ENCODE measurements at places on chromosomes 5 and 9.

- no peak for DNase-seq
Observed at GRCh38 chr9:121210536-121210935, 8.9 kb upstream of the RAB14 start.

DNA sequence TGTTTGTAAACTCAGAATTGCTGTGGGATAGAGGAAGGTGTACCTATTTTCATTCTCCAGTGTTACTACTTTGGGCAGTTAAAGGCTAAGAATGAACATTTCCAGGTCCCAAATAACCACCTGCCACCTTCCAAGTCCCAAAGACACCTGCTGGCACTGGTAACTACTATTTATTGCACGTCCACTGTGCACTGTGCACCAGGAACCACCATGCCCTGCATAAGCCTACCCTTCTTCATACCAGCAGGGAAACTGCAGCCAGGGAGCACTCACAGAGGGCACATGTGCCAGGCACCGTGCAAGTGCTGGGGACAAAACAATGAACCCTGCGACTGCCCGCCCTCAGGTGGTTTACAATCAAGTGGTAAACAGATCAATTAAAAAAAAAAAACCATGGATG is 34.9 kb downstream of the RAPGEF1 start:
- DNase-seq: no peak

- DNase-seq: no peak
Observed at GRCh38 chr5:77231471-77232138, 21.1 kb downstream of the PDE8B start.

DNA sequence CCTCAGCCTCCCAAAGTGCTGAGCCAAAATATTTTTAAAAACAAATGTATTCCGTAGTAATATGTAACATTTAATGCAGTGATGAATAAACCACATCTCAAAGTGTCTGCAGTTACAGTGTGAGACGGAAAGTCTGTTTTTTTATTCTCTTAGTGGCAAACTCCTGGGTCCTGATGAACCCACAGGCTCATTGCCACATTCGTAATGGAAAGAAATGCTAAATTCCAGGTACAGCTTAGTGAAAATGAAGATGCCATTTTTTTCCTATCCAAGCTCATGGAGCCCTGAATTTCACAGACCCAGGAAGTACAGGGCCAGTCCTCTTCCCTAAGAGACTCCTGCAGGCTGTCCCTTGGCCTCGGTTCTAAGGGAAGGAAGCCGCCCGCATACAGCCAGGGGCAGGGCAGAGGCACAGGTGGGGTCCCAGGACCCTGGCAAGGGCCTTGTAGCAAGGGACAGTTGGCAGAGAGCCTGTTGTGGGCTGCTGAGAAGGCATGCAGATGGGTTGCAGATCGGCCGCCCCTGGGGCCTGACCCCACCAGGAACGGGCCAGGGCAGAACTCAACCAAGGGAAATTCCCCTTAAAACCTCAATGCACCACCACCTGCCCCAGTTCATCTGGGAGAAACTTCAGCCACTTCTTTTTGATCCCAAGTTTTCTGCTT is 36.2 kb downstream of the IPPK start:
- DNase-seq: no peak

DNA sequence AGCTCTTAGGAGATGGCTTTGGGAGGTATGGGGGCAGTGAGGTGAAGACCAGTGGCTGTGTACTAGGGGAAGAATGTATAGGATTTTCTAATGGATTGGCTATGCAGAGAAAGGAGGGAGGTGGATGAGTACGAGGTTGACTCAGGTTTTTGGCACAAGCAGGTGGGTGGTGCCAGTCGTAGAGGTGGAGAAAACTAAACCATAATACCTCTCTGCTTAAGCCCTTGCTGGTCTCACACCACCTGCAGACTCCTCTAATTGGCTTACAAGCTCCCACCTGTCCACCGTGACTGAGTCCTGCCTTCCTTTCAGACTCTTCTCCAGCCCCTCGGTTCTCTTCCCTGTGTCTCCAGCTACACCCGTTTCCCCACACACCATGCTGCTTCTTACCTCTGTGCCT is 521.7 kb upstream of the CLINT1 start:
- DNase-seq: no peak

DNA sequence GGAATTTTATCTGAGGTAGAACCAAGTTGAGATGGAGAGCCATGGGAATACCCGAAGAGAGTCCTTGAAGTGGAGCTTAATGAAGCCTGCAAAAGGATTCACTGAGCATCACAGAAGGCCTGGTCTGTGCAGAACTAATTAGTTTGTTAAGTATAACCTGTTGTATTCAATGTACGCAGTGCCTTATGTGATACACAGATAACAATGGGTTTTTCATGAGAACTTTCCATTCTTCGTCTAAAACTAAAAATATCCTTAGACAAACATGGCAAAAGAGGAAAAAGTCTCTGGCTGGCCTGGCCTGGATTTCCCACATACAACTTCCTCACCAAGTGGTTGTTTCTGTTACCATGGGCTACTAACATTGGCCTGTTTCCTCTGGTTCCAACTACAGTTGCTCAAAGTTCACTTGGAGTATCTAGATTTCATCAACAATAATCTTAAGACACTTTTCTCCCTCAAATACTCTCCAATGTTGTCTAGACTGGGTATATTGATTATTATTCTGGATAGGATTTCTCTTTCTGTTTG is 237.6 kb upstream of the ZNF462 start:
- DNase-seq: no peak

GRCh38 chr5:164361986-164362385 is 856.6 kb downstream of the MAT2B start:
- no peak for DNase-seq

GRCh38 chr5:78232163-78232562 is 62.3 kb downstream of the AP3B1 start:
- no peak for DNase-seq

GRCh38 chr5:14281746-14282181 is 138.6 kb downstream of the TRIO start:
- DNase-seq: no peak

- DNase-seq: no peak
Observed at GRCh38 chr5:157137691-157138090, 5.0 kb downstream of the MED7 start.

DNA sequence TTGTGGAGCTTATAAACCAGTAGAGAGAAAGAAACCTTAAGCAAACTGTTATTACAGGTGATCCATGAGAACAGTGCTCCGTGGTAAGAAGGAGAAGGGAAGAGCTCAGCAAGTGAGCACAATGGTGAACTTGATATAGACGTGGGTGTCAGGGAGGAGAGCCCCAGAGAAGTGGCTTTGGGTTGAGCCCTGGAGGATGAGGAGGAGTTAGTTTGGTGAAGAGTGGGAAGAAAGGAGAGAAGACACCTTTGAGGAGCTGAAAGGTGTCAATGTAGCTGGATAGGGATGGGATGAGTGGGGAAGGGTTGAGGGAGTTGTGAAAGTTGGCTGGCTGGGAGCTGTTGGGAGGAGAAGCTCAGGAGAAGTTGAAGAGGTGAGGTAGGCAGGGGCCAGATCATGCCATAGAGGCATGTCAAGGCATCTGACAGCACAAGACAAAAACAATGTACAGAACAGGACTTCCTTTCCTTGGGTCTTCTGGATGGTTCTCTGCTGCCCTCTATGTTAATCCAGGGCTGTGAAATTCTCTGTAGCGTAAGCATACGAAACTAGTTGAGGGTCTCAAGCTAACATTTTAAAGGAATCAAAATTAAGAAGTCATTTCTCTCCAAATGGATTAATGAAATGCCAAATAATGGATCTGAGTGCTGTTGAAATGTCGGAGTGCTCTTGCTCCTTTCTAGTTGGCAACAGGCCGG is 501.9 kb downstream of the KDM4C start:
- DNase-seq: no peak

GRCh38 chr5:64634997-64635686 is 55.2 kb upstream of the SHISAL2B start:
- no peak for DNase-seq

All from stromal cell of bone marrow (primary cell).